Hematopoietic multipotent progenitor cell (in vitro differentiated cells): ENCODE measurements at places on chromosomes 5 and 9.

DNA sequence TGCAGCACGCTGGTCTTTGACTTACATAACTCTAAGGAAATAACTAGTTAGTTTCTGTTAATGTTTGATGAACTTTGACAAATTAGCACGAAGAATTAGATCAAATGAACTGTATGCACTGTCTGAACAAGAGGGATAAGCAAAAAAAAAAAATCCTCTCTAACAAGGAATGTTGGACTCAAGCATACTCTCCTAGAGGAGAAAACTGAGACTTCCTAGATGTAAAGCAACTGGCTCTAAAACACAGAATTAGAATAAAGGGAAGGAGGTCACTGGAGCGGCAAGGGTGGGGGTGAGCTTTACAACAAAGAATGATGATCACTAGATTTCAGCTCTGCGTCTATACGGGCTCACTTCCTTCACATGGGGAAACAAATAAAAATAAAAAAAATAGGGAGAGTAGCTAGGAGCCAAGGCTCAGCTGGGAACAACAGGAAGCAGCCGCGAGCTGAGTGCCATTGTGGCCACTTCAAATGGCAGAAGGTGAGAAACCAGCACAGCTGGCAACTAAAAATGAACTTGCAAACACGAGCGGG, 48.7 kb upstream of the CEMIP2 start:
- no peak for DNase-seq

- no peak for DNase-seq
Observed at GRCh38 chr9:106305428-106306133, 557.4 kb upstream of the ZNF462 start.

- no peak for DNase-seq
Observed at GRCh38 chr9:131161585-131161984, 36.2 kb downstream of the NUP214 start.

DNA sequence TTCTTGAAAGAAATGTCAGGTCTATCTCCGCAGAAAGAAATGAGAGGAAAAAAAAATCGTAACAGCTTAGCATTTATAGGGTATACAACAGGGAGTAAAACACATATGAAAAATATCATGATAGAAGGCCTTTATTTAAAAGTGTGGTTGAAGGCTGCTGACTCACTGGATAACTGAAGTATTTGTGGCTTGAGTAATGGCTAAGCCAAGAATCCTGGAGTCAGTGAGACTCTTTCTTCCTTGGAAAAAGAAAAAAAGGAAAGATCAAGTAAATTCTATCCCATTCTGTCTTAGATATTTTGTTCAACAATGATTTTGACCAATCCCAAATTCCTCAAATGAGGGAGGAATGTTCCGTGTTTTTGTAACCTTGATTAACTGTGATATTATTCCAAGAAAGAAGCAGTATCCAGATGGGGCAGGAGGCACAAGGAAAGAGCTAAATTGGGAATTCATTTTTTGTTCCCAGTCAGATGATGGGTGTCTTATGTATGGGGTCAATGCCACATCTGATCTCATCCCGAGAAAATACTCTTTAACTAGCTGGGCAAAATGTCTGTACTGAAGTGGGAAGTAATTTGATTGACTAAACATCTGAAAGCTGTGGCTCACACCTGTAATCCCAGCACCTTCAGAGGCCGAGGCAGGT, 64.3 kb upstream of the MYO10 start:
- DNase-seq: no peak

- DNase-seq: no peak
Observed at GRCh38 chr5:43679214-43679613, 76.2 kb downstream of the NNT start.

- DNase-seq: peak; percentile 87
Observed at GRCh38 chr9:117825609-117826347, 121.6 kb downstream of the TLR4 start.

DNA sequence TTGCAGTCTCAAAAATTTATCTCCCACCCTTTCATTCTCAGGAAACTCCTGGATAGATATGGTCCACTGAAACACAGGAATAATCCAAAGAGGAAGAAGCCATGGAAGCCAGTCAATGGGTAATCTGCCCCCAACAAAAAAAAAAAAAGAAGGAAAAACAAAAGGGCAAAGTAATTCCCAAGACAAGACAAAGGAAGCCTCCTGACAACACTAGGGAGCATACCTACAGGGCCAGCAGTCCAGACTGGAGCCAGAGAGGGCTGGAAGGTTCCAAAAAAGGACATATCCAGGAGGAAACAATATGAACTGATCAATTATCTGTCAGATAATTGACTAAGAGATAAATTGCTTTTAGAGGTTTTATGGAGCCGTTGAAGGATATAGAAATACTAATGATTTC, 12.9 kb downstream of the FNIP1 start:
- DNase-seq: no peak

GRCh38 chr5:171534043-171534895, 114.8 kb downstream of the FGF18 start:
- no peak for DNase-seq

DNA sequence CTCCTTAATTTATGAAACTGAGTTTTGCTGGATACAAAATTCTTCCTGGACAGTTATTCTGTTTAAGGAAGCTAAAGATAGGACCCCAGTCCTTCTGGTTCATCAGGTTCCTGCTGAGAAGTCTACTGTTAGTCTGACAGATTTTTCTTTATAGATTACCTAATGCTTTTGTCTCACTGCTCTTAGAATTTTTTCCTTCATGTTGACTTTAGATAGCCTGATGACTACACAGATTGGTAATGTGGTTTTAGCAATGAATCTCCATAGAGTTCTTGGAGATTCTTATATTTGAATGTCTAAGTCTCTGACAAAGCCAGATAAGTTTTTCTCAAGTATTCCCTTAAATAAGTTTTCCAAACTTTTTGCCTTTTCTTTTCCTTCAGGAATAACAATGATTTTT, 419.7 kb downstream of the CDH10 start:
- DNase-seq: no peak

DNA sequence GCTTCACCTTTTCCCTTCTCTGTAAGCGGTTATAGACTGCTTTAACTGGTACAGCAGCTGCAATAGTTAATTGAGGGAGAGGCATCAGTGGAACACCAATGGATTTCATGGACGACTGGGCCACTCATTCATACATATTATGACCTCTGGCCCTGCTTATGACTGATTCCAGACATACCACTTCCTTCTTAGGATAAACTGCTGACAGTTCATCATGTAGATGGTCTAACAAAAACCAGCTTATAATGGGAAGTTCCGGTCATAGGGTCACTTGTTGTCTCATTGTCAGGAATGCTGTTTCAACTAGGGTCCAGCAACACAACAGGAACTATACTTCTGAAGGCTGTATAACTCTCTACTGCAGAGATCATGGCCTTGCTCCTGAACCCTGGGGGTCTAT, 265.2 kb upstream of the RASA1 start:
- DNase-seq: no peak

- DNase-seq: no peak
Observed at GRCh38 chr5:78355561-78355960, 4.9 kb upstream of the SCAMP1 start.

DNA sequence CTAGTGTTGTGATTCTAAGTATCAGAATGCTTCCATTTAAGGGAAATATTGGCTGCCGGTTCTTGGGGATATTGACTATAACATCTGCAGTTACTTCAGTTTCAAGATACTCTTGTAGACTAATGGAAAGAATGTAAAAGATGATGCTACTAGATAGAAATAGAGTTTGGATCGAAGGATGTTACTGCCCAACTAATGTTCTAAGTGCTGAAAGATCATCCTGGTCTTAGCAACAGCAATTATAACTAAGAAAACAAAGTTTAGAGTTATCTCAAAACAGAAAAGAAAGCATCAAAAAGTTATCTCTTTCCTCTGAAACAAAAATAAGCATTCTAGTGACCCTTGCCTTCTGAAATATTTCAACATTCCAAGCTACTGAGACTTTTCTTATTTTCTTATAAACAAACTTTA, 49.9 kb downstream of the ITGA1 start:
- DNase-seq: no peak

- no peak for DNase-seq
Observed at GRCh38 chr5:35320029-35320428, 89.7 kb upstream of the PRLR start.

- no peak for DNase-seq
Observed at GRCh38 chr9:106414042-106414441, 448.9 kb upstream of the ZNF462 start.

DNA sequence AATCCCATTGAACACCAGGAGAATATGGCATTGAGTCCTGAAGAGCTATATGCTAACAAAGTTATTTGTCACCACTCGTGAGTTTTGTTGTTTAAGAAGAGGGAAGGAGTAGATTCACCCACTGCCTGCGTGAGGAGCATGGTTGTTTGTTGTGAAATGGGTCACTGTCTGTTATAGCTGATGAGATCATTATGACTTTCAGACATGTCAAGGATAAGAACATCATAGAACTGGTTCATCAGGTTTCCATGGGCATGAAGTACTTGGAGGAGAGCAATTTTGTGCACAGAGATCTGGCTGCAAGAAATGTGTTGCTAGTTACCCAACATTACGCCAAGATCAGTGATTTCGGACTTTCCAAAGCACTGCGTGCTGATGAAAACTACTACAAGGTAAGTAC, 76.9 kb downstream of the SYK start:
- no peak for DNase-seq

- no peak for DNase-seq
Observed at GRCh38 chr9:73160868-73161267, 9.2 kb downstream of the ANXA1 start.

GRCh38 chr5:126812199-126812570, 35.2 kb downstream of the LMNB1 start:
- DNase-seq: no peak

GRCh38 chr9:5939530-5939929, 48.8 kb downstream of the MLANA start:
- no peak for DNase-seq

DNA sequence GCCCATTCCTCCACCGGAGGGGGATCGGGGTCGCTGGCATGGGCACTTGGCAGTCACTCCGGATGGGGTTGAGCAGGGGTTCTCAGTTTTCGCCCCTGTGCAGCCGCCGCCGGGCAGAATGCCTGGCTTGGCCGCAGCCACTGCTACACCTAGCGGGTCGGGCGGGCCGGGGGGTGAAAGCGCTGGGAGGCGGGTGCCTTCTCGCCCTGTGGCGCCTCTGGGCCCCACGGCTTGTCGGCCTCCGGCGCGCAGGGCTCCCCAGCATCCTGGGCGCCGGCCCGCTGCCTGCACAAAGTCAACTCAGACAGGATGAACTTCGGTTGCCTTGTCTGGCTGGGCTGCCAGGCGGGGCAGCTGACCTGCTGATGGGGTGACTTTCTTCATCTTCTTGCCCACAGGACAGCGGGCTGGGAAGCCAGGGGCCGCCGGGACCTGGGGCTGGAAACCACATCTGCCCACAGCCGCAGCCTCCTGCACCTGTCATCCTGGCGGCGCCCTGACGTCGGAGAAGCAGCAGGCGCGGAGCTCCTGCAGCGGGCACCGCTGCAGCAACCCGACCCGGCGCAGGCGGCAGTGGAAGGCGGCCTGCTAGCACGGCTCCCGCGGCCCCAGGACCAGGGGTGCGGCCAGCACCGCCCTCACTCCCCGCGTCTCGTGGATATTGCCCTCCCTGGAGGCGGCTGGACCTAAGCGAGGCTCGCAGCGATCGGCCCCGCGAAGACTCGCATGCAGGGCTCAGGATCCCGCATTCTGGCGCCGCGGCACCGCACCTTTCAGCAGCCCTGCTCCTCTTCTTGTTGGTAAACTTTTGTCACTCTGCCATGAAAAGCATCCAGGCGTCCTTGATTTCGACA, 1.3 kb upstream of the ANKRD18A start:
- peak; percentile 34 for DNase-seq
